ENCODE measurements at places on chromosomes 12 and 14.

DNA sequence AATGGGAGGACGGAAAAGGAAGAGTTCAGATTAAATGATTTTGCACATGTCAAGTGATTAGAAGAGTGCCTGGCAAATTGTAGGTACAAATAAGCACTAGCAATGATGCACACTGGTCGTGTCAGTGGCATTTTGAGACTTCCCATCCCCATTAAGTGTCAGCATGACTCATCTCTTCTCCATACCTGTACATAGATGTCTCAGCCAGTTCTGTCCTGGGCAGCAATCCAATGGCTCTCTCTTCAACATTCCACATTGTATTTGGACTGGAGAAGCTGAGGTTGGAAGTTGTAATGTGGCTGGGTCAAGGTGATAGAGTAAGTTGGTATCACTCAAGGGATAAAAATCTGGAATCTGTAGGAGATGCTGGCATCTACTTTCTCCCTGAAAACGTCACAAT lies 742.7 kb downstream of the VRK1 start:
- no peak for DNase-seq

GRCh38 chr14:32706721-32707519 lies 231.8 kb upstream of the NPAS3 start:
- DNase-seq, result no peak

DNA sequence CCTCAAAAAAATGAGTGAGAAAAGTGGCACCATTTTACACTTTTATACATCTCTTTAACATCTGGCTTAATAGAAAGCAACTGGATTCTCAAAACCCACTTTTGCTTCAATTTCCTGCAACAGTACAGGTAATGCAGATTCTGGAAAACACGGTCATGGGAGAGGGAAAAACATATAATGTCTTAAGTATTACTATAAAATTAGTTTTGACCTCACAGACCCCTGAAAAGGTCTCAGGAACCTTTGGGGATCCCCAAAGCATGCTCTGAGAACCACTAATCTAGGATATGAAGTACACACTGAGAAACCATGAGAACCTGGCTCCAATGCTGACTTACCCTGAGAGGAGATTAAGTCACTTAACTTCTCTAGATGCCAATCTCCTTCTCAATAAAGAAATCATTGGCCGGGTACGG lies 64.7 kb downstream of the PPP2R5E start:
- DNase-seq, result no peak

DNA sequence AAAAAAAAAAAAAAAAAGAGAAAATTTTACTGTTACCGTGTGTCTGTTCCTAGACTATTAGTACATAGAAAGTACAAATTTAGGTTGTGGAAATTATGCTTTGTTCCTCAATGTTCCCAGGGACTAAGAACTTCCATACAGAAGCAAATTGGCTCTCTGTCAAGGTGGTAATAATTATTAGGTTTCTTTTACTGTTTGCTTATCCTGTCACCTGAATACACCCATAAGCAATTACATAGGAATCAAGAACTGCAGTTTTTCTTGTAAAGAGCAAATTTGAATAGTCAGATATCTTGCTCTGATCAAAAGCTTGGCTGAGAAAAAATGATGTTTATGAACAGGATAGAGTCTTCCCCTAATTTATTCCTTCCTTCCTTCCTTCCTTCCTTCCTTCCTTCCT lies 191.2 kb downstream of the AEBP2 start:
- no peak for DNase-seq

DNA sequence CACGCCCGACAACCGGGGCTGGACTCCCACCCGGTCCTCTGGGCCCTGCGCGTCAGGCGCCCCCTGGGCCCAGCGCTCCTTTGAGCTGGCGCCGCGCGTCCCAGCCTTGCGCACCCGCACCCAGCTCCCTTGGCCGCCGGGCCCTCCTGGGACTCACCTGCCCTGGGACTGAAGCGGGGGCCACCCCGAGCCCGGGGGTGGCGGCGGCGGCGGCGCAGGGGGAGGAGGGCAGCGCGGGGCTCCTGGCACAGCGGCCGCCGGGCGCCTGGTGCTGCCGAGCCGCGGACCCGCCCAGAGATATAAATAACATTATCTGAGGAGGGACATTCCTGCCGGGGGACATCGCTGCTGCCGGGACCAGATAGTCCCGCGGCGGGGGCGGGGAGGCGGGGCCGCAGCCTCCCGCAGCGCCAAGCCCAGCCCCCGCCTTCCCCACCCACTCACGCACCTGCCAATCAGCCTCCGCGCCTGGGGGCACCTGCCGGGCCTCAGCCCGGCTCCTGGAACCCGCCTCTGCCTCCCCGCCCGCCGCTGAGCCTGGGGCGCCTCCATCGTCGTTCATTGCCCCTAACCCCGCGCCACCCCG lies at the start of gene SPTB:
TSS of gene SPTB (minus strand) at position 273 of the 586 bp plus-strand sequence. CDS start 56,813 bp downstream, outside the sequence.
- DNase-seq, result no peak

GRCh38 chr14:64502456-64502855 lies 1.2 kb downstream of the ZBTB25 start:
- DNase-seq, result no peak

DNA sequence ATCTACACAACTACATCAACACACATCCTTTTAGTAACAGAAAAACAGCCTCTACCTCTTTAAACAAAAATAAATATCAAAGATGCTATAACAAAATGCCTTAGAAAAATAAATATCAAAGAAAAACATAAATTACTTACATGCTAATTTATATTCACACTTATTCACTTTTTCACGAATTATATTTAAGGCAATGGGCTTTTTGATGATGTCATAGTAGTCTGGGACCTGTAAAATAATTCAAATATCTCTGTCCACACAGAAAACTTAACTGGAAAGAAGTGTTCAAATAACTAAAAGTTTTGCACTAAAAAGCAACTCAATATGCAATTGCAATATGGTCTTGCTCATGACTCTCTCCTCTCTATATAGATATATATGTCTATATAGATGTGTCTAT lies 40.3 kb upstream of the CFL2 start:
- DNase-seq, result no peak

DNA sequence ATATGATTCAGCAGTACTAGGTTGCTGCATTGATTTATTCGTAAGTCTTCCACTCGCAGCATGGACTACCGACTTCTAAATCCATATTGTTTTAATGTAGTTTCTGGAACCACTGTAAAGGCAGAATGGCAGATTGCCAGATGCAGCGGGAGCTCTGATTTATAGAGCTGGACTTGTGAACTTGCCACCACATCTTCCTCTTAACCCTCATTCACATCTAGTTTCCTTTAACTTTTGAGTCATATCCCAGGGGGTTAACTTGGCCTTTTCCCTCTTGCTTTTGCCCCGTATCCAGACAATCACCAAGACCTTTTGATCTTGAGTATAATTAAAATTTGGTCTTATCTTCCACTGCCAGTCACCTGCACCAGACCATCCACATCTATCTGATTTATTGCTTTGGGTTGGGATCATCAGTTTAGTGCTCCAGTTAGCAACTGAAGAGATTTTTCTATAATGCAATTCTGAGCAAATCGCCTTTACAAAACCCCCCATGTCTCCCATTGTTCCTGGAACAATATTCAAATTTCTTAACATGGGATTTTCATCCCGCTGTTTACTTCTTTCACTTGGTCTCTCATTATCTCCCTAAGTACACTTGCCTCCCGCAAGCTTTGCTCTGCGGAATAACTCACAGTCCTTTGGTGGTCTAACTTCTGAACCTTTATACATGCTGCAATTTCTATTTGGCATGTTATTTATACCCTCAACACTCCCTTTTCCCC lies 130.5 kb downstream of the ACSS3 start:
- DNase-seq, result peak; percentile 53

DNA sequence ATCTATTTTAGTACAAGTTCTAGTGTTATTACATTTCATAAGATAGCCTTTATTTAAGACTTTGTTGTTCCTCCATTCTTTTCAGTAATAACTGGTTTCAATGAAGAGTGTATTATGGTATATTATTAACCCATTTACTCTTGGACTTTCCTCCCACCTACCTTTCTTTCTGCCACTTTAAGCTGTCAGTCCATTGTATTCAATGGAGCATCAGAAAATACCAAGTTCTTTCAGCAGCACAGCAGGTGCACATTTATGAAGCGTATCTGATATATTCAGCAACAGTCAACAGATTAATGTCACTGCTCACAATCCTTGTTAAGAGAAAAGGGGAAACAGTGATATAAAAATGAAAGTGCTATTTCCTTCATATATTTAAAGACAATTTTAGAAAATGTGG lies 660.9 kb downstream of the C12orf50 start:
- DNase-seq, result no peak

- no peak for DNase-seq
Measured at GRCh38 chr12:67501362-67501761, 147.2 kb upstream of the DYRK2 start.

DNA sequence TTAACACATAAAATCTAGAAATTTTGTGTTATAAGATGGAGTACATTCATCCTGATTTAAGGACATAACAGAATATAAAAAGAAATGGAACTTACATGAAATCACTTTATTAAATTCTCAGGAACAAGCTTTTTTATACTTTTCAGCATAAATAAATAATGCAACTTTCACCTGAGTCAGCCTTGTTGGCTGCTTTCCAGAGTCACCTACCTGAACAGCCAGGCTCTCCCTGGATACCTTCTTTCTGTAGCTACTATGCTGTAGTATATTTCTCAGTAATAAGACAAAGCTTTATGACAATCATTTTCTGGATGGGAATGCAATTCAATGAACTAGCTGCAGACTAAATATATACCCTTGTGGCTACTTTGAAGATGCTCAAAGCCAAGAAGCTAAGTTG lies 111.9 kb downstream of the NTS start:
- DNase-seq, result no peak
